Fibroblast of lung (primary cell): ENCODE measurements at places on chromosomes 5 and 9. TPM values are rescaled to one million over a fixed set of nuclear protein-coding genes. Genes with fewer than 3 reads are reported as not detected.

- DNase-seq = peak; percentile 94
Observed at GRCh38 chr9:88747768-88748167, 212.8 kb downstream of the NXNL2 start.

DNA sequence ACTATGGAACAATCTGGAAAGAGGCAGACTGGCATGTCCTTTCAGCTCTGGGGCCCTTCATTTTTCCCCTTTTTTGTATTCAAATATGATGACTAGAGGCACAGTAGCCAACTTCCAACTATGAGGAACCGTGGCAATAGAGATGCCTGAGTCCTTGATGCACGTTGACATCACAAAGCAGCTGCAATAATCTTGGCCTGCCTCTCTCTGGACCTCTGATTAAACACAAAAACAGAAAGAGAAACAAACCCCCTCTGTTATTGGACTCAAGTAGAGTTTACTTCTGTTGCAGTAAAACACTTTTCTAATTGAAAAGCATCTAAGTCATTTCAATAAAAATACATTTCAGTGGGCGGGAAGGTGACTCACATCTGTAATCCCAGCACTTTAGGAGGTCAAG is 122.2 kb upstream of the GRAMD2B start:
- no peak for DNase-seq

DNA sequence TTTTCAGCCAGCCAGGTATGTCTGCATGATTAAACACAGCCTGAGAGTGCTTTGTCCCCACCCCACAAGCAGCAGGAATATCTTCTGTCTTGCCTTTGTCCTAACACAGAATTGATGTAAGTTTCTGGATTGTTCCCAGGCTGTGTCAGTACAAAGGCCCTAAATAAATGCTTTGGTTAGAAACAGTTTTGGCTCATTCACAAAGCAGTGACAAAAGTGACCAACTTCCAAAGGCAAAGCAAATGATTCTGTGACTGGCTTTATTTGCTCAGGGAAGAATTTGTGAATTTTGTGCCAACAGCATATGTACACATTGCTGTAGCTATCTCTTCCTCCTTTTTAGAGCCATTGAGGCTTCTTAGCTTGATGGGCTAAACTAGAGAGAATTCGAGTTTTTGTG is 133.7 kb downstream of the PLPPR1 start:
- DNase-seq = no peak

DNA sequence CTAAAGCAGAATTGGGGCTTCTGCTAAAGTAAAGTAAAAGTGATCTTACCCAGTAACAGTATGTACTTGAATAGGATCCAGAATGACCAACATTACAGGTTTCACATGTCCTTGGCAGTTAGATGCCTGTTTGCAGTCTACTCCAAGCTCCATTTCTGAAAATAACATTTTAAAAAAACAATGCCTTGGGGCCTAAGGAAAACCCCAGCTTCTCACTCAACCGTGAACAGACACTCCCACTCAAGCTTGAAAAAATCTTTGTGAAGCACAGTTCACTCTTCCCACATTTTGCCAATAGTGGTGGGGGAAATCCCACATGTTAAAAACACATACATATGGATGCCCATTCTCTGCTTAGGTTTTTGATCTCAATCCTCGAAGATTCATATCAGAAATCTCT is 304.1 kb downstream of the ARRDC3 start:
- DNase-seq = peak; percentile 27

DNA sequence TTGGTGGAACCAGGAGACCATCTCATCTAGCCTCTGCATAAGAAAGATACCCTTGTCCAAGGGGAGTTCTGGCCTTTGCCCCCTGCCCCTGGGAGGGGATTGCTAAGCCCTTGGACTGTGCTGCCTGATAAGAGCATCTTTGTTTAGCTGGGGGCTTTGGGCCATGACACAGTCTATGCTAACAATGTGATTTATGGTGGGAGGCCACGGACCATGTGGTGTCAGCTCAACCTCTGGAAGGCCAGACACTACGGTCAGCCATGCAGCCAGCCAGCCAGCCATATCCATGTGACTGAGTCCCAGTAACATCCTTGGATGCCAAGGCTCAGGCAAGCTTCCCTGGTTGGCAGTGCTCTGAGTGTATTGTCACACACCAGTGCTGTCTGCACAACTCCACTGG is 244.4 kb downstream of the FSTL4 start:
- DNase-seq = no peak

DNA sequence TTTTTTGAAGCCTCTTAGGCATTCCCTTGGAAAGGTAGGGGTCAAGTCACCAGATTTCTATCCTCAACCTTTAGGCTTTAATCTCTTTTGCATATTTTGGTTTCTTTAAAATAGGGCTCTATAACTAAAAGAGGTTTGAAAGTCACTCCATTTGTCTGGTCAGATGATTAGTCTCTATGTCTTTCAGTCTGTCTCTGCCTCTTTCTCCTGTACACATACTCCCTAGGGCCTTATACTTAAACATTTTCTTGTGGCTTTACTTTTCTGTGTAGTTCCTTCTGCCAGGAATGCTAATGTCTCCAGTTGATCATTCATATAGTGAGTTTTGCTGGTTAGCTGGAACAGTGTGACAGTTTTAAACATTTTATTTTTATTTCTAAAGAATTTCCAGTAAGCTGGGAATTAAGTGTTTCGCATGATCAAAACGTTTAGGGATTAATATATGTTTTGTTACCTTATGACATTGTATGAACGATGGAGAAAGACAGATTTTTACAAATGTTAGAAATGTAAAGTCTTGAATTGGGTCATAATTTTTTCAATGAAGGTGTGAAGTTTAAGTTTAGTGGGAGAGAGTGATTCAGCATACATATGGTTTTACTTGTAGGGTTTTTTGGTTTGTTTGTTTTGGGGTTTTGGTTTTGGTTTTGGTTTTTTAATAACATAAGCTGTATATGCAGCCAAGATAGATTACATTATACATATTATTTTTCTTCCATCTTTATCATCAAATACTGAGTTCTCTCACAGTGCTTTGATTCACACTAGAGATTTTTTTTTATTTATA is 90.6 kb downstream of the ZCCHC7 start:
- DNase-seq = no peak

DNA sequence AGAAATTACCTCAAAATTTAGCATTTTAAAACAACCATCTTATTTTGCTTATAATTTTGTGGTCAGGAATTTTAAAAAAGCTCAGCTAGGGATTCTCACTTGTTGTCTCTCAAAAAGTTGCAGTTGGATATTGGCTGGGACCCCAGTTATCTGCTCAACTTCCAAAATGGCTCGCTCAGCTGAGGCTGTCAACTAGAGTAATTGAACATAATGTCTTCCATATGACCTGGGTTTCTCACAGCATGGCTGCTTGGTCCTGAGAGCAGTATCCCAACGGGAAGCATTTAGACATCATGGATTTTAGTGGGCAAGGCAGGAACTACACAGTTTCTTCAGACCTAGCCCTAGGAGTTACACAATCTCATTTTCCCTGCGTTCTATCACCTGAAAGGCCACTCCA is 63.6 kb upstream of the SPEF2 start:
- DNase-seq = no peak

DNA sequence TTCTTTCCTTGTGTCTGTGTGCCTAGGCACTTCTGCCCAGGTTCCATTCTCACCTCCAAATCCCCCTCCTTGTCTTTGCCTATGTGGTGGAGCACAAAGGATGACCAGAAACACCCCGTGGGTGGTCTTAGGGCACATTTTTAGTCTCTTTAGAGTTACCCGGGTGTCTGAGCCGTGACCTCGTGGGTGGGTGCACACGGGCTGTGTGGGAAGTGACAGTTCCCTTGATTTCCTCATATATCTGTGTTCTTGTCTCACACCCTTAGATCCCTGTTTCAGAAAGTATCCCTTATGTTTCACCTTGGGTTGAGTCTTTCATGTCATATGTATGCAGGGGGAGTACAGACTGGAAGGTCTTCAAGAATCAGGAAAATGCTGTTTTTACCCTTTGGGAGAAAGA is 13.4 kb upstream of the SMIM32 start:
- DNase-seq = no peak

DNA sequence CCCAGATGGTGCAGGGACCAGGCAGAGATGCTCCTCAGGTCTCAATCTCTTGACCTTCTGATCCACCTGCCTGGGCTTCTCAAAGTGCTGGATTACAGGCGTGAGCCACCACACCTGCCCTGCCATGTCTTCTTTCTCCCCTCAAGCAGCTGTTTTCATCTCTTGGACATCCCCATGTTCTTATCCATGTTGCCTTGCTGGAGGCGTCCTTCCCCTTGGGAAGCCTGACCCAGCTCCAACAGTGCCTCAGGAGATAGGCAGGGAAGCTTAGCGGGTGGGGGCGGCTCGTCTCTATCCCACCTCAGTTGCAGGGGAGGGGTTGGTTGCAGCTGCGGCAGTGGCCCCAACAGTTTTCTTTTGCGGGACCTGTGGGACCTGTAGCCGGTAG is 24.7 kb upstream of the SPATA31E1 start:
- no peak for DNase-seq

- DNase-seq = peak; percentile 83
Observed at GRCh38 chr5:56415356-56415765, 182.2 kb upstream of the ANKRD55 start.

DNA sequence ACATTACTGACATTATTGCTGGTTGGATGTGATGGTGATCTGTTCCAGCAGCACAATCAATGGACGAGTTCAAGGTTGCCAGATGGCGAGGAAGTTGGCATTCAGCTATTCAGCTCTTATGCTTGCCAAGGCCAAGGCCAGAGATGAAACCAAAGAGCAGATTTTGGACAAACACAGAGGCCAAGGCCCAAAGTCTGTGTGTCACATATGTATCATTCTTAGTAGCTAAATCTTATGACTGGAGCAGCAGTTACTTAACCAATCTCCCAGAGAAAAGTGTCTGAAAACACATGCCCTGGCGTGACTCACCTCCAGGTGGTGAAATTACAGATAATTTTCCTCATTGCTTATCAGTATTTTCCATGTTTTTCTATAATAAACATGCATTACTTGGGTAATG is 189.0 kb upstream of the EGFLAM start:
- DNase-seq = no peak

DNA sequence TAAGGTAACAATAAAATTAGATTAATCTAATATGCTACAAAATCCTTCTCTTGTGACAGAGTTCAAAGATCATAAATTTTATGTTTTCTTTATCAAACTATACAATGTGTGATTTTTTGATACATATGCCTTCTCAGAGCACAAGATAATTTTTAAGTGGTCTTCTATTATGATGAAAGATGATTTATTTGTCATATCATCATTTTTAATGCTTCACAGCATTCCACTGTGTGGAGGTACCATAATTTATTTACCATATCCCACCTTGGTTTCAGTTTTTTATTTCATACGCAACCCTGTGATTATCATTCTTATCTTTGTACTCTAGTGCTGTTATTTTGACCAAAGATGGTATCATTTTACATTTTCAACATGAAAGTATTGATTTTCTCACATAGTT is 41.7 kb downstream of the POLK start:
- no peak for DNase-seq

DNA sequence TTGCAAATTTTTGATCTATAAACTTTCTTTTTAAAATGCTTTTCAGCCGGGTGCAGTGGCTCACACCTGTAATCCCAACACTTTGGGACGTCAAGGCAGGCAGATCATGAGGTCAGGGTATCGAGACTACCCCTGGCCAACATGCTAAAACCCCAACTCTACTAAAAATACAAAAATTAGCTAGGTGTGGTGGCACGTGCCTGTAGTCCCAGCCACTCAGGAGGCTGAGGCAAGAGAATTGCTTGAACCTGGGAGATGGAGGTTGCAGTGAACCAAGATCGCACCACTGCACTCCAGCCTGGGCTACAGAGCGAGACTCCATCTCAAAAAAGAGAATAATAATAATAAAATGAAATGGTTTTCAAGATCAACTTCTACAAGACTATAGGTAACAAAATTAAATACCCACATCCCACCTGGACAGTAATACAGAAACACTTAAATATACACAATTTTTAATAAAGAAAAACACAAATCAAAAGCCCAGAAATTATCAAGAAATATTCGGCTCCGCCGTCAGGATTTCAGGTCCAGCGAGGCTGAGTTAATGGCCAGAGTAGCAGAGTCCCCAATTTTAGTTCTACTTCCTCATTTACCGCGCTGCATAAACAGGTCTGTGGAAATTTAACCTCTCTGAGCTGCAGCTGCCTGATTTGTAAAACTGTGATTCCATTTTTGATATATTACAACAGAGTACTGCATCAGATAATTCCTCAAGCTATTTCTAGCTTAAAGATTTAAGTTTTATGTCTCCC is 4.0 kb downstream of the TUT7 start:
- DNase-seq = no peak

- no peak for DNase-seq
Observed at GRCh38 chr9:20562051-20562450, 60.2 kb downstream of the MLLT3 start.

- peak; percentile 41 for DNase-seq
Observed at GRCh38 chr5:73435759-73436534, 12.6 kb downstream of the FOXD1 start.

- peak; percentile 94 for DNase-seq
Observed at GRCh38 chr9:90546200-90546599, 96.4 kb downstream of the DIRAS2 start.

- no peak for DNase-seq
Observed at GRCh38 chr5:5276430-5276829, 136.3 kb downstream of the ADAMTS16 start.

GRCh38 chr9:71703172-71703872 is 65.0 kb downstream of the CEMIP2 start:
- DNase-seq = no peak

DNA sequence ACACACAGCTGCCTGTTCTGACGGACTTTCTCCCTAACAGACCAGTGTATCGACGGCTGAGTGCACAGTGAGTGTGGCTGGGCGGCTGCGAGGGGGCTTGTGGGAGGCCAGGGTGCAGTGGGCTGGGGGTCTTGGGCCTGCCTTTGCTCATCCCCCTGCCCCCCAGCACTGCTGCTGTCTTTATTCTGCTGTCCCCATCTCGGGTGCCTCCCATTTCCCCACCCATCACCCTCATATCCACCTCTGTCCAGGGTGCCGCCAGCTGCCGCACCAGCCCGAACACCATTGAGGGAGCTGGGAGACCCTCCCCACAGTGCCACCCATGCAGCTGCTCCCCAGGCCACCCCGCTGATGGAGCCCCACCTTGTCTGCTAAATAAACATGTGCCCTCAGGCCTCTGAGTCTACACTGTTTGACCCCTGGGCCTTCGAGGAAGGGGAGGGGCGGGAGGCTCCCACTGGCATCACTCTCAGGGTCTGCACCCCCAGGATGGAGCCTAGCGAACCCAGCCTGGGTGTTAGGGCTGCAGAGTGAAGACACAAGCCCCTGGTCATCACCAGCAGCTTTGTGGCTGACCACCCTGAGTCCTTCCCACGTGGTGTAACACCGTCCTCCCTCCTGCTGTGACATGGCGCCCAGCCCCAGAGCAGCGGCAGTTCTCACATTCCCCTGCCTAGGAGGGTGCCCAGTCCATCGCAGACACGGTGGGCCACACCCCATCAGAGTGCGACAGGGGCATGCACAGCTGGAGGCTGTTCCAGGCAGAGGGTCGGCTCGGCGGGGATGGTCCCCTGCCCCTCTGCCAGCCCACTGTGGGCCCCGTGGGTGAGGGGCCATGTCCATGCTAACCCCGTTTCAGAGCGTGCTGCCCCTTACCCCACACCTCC is 4.0 kb downstream of the LCN2 start:
- no peak for DNase-seq

The TMEM252 gene
- not detected in 2 replicates for polyA plus RNA-seq

The FOXI1 gene
- not detected in 2 replicates for polyA plus RNA-seq

The NRARP gene
- 0.07 TPM in 2 replicates for polyA plus RNA-seq

The CCDC180 gene
- polyA plus RNA-seq = 0.26 and 0.73 TPM in 2 replicates

The SWI5 gene
- 46.7 and 62.6 TPM in 2 replicates for polyA plus RNA-seq

The NUTM2F gene
- not detected in 2 replicates for polyA plus RNA-seq
